ENCODE measurements at places on chromosomes 12 and 14.

DNA sequence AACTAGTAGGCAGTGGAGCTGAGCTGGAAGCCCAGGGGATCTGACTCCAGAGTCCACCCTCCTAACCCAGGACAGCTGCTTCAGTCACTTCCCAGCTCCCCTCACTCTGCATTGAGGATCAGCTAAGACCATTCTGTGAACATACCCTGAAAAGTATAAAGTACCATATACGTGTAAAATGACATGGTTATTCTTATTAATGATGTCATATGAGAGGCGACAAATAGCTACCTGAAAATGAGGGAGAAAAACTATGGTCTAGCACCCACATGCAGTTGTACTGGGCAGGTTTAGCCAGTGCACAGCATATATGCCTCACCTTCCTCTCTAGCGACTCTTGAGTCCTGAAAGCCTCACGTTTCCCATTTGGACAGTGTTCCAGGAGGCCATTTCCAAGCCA is 461.9 kb downstream of the RAD51B start:
- no peak for DNase-seq

DNA sequence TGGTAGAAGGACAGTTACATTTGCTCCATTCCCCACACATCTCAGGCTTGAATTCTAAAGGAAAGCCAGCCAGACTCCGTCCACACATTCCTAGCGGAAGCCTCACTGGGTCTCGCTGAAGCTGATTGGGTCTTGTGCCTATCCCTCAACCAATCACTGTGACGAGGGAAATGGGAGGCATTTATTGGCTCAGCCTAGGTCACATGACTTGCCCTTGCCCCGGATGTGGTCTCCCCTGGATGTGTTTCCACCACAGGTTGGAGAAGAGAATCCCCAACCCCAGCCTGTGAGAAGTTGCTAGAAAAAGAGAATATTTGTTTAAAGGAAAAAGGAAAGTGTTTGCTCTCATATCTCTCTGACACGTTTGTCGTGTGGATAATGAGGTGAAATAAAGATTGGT is 93.4 kb downstream of the C12orf75 start:
- DNase-seq = no peak

GRCh38 chr12:23084236-23084995 is 459.4 kb downstream of the ETNK1 start:
- no peak for DNase-seq

- no peak for DNase-seq
Observed at GRCh38 chr12:120592121-120593049, 11.2 kb upstream of the POP5 start.

- DNase-seq = no peak
Observed at GRCh38 chr12:1481906-1482305, 112.5 kb downstream of the FBXL14 start.

DNA sequence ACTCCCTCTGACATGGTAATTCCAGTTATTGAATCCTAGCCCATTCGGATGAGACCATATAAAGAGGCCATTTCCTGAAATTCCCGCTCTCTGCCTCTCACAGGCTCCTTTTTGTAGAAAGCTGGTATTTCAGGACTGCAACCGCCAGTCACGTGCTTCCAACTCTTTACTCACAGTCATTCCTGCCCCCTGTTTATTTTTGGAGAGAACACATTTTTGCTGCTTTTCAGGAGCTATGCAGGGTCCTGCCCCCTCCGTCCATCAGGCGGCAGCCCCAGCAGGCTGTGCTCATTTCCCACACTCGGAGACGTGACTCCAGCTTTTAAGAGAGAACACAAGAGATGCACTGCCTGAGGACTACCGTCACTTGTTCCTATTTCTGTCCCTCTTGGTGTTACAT is 26.8 kb downstream of the IFT43 start:
- no peak for DNase-seq

DNA sequence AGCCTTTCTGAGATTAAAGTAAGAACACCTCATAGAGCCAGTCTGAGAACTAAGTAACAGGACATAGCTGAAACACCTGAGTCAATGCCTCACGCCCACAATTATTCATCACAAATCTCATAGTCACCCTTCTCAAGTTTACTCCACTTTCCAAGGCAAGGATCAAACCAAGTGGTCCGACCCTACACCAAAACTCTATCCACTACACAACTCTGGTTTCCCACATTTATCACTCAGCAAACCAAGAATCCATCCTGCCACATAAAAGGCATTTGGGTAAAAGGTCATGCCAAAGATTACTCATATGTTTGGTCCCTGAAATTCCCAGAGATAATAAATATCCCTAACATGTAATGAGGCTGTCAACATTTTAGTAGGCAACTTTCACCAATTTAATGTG is 144.1 kb downstream of the RPAP3 start:
- DNase-seq = no peak

DNA sequence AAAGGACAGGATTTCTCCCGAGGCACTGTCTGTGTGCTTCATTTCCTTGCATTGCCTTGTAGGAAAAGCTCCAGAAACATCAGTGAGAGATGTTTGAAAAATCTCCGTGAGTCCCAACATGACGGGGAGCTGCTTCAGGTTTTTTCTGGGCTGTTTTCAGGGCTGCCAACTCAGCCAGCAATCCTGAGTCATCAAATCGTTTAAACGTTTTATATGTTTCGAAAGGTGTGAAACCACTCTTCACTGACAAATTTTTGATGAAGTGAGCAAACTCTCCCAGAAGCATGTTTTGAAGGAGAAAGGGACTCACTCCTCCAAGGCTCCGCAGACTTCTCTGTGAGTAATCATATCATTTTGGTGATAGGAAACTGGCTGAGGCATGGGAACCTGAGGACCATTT is 240.5 kb downstream of the TMEM132C start:
- no peak for DNase-seq

- no peak for DNase-seq
Observed at GRCh38 chr14:29536886-29537511, 390.6 kb downstream of the PRKD1 start.

DNA sequence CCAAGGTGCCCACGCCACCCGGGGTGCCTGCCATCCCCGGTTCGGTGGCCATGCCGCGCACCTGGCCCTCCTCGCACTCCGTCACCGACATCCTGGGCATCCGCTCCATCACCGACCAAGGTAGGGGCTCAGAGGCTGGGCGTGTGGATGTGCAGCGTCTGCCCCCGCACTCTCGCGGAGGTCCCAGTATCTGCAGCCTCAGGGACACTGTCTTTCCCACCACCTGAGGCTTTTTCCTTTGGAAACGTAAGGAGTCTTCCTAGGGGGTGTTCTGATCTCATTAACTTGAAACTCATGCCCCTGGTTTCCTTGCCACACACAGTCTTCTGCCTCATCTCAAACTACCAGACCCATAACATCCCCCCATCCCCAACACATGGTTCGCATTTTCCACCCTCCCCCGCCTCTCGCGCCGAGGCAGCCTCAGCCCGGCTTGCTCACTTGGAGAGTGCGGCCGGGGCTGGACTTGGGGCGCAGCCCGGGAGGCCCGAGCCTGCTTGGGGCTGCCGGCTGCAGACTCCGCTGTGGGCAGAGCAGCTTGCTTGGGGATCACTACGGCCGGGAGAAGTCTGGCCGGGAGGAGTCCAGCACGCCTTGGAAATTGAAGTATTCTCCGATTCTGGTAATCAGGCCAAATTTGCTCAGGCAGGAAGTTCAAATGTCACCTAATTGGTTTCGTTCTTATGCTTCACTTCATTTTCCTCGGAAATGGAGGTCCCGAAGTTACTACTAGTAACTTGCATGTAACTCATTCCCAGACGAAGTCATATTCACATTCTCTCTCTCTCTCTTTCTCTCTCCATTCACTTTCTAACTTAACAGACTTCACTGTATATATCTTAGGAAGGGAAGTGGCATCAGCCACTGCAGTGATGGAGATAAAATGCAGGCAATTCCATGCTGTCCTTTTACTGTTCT is 2.0 kb downstream of the PAX9 start:
- no peak for DNase-seq

- DNase-seq = no peak
Observed at GRCh38 chr12:27347779-27348178, 15.1 kb downstream of the BMAL2 start.
